ENCODE measurements at places on chromosomes 6 and 20.

GRCh38 chr20:18832546-18833200 lies 19.1 kb downstream of the SCP2D1 start:
- peak; percentile 9 for DNase-seq

GRCh38 chr20:31788578-31788977 lies 30.6 kb upstream of the MYLK2 start:
- DNase-seq: peak; percentile 11

DNA sequence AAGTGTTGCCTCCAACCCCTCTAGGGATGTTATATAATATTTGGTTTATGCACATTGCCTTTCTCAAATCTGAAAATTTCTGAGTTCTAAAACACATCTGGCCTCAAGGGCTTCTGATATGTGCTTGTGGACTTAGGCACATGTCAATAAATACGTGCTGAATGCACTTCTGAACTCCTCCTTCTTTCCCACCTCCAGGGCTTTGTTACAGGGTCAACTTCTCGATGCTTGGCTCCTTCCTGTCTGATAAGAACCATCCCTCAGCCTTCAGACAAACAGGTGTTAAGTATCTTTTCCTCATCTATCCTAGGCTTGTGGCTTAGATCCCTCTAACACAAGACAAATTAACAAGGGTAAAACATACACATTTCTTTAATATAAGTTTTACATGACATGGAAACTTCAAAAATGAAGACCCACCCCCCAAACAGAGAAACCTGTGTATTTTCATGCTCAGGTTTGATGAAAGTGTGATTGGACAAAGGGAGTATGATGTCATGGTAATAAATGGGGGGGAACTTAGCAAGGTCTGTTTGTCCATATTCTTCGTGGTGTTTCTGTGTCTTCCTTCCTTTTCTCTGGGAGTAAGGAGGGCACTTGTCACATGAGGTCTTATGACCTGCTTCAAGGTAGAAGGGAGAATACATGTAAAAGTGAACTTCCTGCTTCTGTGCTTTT lies 326.9 kb downstream of the CD83 start:
- no peak for DNase-seq

DNA sequence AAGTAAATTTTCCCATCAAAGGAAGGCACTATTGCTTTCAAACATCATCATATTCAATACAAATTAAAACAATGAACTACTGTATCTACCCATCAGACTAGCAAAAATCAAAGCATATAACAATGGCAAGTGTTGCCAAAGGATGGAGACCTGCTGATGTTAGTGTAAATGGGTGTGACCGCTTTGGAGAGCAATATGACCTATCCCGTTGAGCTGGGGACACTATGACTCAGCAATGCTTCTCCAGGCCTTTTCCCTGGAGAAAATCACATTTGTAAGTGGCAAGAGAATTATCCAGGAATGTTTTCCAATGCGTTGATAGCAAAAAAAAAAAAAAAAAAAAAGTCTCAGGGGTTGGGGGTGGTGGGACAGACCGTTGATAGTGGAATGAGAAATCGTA lies 46.1 kb downstream of the PHACTR3 start:
- no peak for DNase-seq

- no peak for DNase-seq
Measured at GRCh38 chr6:80942911-80943310, 809.6 kb downstream of the TENT5A start.

GRCh38 chr6:118565311-118565960 lies 17.3 kb downstream of the PLN start:
- peak; percentile 25 for DNase-seq

- no peak for DNase-seq
Measured at GRCh38 chr20:53855733-53856132, 214.7 kb downstream of the BCAS1 start.

- no peak for DNase-seq
Measured at GRCh38 chr6:148041546-148041945, 301.1 kb upstream of the SASH1 start.

GRCh38 chr6:107632381-107633136 lies 142.6 kb downstream of the SOBP start:
- DNase-seq: no peak

GRCh38 chr6:31908791-31909190 lies 6.9 kb upstream of the ZBTB12 start:
- peak; percentile 31 for DNase-seq

GRCh38 chr6:35728683-35729678 lies 7.9 kb upstream of the ARMC12 start:
- DNase-seq: no peak

DNA sequence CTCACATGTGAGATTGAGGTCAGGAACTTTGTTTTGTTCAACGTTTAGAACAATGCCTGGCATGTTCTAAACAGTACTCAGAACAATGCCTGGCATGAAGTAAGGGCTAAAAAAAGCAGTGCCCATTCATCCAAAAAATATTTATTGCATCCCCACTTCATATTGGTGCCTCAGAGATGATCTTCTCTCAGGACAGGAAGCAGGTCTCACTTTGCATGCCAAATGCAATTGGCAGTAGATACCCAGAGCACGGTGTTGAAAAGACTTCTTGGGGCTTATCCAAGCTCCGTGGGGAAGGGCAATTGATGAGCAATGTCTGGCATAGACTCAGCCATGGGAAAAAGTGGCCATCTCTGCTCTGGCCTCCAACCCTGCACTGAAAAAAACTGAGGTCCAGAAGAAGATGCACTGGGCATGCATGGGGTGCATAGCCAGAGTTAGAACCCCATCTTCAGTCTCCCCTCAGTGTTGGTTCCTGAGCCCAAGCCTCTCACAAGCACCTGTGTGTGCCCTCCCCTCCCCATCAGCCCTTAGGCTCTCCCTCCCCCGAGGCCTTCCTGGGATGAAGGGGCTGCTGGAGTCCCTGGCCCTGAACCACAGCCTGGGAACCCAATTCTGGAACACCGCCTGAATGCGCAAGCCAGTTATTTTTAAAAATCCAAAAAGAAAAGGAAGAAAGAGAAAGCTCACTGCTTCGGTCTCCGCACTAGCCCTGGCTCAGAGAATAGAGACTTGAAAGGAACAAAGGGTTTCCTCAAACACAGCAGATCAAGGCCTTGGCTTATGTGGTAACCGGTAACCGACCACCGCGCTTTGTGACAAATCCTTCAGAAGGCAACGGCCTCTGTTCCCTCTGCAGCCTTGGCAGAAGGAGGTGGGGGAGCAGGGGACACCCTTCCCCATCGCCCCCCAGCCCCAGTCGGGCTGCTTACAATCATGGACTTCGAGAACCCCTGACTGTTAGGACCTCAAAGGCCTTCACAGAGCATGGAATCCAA lies 78.5 kb upstream of the SIRPA start:
- peak; percentile 76 for DNase-seq

- DNase-seq: no peak
Measured at GRCh38 chr20:36408219-36408618, 102.1 kb downstream of the DLGAP4 start.

GRCh38 chr20:36030149-36030548 lies 61.8 kb downstream of the CNBD2 start:
- DNase-seq: no peak

DNA sequence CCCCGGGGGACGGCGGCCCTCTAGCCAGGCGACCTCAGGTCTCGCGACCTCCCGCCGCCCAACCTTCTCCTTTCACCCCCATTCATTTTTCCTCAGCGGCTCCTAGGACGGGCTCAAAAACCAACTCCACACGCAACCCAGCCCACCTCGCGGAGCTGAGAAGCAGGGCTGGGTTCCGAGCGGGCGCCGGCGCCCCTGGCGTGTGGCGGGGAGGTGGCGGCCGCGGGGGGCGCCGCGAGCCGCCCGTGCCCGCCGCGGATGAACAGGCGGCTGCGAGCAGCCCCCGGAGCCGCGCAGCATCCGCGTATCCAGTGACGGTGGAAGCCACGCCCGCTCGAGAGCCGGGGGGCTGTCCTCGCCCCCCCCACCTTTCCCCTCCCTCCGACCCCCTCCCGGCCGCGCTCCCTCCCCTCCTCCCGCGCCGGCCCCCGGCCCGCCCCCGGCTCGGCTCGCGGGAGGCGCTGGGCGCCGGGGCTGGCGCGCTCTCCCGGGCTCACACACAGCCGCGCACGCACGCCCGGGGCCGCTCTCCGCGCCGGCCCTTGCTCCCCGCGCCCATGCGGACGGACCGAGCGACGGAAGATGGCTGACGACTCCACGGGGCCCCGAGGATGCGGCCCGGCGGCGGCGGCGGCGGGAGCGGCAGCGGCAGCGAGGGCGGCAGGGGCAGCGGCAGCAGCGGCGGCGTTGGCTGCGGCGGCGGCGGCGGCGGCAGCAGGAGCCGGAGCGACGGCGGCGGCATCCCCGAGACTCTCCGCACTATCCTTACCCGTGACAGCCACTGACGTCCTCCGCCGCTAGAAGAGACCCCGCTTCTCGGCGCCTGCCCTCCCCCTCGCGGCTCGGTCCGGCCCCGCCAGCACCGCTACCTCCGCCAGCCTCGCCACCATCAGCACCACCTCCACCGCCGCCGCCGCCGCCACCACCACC lies at the start of gene SOBP:
Gene SOBP, plus strand, starts transcription at position 482 of the 930 bp plus-strand sequence. CDS start 500 bp downstream, outside the sequence.
- DNase-seq: peak; percentile 47

GRCh38 chr20:2416541-2417212 lies 36.0 kb downstream of the TGM6 start:
- no peak for DNase-seq

- no peak for DNase-seq
Measured at GRCh38 chr20:30816182-30816645, 441.2 kb upstream of the DEFB115 start.
